ENCODE measurements at places on chromosomes 13 and 19. TPM values are rescaled to one million over a fixed set of nuclear protein-coding genes. Genes with fewer than 3 reads are reported as not detected.

Gene VSTM2B
- not detected for total RNA-seq

Gene ZNF607
- not detected for total RNA-seq

Gene ZNF791
- 15.4 TPM for total RNA-seq

Gene STOML3
- total RNA-seq = not detected

Gene ATXN8OS
- not detected for total RNA-seq

Gene CERS1
- not detected for total RNA-seq

Gene ZNF835
- total RNA-seq = not detected

Gene TTC9B
- total RNA-seq = not detected

Gene STAP2
- total RNA-seq = 3.1 TPM

Gene DKKL1
- 0.75 TPM for total RNA-seq
